Astrocyte of the spinal cord (primary cell): ENCODE measurements at places on chromosomes 11 and 22.

DNA sequence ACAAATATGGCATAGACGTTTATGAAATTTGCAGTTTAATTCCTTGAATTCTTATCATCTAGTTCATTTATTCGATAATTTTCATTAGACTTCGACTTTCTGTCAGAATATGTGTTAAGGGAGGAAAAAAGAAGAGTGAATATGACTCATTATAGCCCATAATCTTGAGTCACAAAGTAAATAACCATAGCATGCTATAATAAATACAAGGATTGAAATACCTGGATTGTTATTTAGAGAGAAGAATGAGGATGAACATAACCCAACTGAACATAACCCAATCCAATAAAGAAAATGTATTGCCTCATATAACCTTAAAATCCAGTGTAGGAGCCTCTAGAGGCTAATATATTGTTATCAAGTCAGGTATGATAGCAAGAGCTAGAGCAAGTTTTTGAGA, 1858.3 kb upstream of the RAG2 start:
- peak; percentile 31 for DNase-seq

DNA sequence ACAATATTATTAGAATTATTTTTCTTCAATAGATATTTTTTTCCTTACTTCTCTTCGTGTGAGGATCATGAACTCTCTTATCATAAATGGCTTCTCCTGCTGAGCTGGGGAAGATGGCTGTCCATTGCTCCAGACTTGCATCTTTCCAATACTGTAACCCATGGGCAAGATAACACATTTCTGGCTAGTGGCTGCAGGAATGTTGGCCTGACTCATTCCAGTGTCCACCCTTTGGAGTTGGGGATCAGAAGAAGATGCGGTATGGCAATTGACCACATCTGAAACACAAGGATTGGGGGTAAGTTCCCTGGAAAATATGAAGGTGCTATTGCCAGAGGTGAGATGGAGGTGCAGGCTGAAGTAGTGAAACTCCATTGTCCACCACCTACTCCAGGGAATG, 92.8 kb downstream of the FAR1 start:
- no peak for DNase-seq

- no peak for DNase-seq
These were observed 177.5 kb upstream of the GRIA4 start for GRCh38 chr11:105432241-105432995.

- DNase-seq = no peak
These were observed 89.6 kb downstream of the SERGEF start for GRCh38 chr11:17923217-17923616.

DNA sequence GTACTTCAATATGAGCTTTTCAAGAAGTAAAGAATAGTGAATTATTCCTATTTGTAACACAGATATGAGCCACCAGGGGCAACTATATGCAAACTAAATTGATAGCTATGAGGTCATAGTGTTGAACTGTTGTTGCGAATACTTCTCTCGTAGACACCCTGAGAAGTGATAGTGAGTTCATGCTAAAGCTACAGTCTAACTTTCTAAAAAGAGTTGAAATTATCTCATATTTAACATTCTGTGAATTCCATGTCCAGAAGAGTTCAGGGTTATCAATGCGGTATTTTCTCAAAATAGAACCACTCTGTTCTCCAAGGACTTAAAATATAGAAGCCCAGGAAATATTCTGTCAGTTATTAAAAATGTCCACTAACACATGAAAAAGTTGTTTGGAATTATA, 185.4 kb downstream of the AASDHPPT start:
- DNase-seq = no peak
